ENCODE measurements at places on chromosomes 7 and 10.

DNA sequence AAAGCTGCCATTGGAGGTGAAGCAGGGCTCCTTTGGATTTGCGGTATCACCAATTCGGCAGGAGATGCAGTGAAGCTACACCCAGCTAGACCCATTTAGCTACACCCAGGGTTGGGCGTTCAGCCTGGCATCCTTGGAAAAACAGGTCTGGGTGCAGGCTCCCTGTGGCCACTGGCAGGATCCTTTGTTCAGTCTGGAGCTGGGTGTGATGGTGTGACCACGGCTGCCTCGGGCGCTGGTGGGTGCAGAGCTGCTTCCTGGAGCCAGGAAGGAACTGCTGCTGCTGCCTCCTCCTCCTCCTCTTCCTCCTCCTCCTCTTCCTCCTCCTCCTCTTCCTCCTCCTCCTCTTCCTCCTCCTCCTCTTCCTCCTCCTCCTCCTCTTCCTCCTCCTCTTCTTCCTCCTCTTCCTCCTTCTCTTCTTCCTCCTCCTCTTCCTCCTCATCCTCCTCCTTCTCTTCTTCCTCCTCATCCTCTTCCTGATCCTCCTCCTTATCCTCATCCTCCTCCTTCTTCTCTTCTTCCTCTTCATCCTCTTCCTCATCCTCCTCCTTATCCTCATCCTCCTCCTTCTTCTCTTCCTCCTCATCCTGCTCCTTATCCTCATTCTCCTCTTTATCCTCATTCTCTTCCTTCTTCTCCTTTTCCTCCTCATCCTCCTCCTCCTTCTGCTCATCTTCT is 84.0 kb downstream of the GRK5 start:
- DNase-seq = no peak

- DNase-seq = peak; percentile 13
These were observed 38.3 kb upstream of the VCL start for GRCh38 chr10:73959484-73960243.

DNA sequence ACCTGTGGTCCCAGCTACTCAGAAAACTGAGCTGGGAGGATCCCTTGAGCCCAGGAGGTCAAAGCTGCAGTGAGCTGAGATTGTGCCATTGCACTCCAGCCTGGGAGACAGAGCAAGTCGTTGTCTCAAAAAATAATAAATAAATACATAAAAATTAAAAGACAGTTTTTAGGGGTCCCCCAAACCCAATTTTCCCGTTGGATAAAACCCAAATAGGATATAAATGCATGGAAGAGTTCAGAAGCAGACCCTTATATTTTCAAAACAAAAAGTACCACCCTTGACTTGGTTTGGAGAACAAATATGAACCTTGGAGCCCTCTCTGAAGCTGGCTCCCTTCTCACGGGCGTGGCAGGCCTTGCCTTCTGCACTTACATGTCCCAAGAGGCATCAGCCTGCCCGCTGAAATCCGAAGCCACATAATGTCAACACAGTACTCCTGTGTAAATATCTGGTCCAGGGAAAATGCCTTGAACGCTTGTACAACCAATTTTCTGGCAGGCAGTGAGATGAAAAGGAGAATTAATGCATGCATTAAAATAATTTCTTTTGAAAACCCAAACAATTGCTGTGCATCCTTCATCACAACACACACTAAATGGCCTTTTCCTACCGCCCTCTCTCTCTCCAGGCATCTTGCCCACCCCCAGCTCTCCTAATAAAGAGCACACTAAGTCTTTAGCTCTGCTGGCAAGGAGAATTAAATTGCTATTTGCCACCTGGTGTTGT is 46.4 kb upstream of the PARD3 start:
- peak; percentile 18 for DNase-seq

- no peak for DNase-seq
These were observed 376.0 kb downstream of the CTNNA3 start for GRCh38 chr10:67319976-67320375.

DNA sequence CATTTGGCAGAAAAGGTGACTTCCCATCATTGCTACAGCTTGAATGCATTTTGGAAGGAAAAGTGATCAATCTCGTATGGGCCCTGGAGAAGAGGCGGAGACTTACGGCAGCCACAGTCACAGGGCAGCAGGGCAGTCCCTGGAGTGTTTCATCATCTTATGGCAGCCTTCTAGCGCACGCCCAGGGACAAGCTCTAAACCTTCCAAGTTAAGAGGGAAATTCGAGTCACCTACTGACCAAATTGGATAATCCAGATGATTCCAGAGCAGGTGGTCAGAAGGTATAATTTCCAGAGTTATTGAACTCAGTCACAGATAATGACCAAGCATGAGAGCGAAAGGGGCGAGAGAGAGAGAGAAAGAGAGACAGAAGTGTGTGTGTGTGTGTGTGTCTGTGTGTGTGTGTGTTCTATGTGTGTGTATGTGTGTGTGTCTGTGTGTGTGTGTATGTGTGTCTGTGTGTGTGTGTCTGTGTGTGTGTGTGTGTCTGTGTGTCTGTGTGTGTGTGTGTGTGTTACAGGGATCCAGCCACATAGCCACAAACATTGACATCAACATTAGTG is 123.7 kb upstream of the ADAM12 start:
- no peak for DNase-seq

DNA sequence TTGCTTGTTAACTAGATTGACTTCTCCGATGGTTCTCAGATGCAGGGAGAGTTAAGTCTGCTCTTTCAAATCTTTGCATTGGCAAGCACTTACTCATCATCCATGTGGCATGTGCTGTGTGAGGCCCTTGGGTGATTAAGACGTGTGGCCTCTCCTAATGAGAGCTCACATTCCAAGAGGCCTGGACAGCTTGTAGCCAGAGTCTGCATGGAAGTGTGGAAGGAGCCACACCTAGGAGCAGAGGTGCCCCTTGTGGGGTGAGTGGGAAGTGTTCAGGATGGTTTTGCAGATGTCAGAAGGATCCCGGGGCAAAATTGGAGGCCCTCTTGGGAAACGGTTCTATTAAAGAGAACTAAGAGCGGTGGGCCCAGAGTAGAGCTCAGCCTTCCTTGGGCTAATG is 225.9 kb downstream of the PAXIP1 start:
- no peak for DNase-seq

GRCh38 chr10:13592306-13592705 is 5.5 kb downstream of the PRPF18 start:
- no peak for DNase-seq

DNA sequence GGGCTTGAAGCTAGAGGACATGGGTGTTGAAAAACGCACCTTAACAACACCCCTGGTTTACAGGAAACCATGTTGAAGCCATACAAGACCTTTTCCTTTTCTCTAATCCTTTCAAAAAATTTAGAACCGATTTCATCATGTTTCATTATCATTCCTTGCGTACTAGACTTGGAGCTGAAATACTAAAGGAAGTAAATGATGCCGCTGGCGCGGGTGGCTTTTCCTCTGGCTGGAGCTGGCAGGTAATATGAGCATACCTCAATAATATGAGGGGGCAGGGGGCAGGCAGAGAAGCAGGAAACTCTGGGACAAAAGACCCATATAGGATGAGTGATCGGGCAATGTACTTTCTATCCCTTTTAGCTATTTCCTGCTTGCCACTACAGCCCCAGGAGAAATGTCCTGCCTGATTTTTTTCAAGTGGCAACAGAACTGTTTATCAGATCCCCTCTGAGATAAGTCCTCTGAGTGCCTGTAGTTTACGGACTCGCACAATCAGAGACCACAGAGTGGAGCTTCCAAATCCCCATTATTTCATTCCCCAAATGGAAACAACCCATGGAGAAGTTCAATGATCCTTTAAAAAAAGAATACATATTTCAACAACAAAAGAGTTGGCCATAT is 450.1 kb downstream of the KCNMA1 start:
- no peak for DNase-seq

DNA sequence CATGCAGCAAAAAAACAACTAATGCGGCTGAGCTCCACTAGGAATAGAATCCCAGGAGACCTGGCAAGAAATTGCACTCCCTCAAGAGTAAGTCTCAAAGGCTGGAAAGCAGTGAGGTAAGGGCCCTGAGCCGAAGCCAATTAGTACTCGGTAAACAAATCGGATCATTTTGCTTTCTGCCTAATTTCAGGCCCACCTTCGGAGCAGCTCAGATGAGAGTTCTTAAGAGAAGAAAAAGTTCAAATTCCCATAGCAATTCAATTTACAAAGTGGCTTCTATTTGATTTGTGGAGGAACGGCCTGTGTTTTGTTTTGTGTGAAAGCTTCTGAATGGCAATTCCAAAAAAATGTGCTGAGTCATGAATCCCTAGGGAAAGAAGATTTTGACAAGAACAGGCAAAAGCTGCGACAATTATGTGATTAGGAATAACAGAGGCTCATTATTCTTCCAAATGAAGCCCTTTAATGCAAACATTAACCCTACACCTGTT is 60.9 kb downstream of the SLC16A9 start:
- peak; percentile 58 for DNase-seq

DNA sequence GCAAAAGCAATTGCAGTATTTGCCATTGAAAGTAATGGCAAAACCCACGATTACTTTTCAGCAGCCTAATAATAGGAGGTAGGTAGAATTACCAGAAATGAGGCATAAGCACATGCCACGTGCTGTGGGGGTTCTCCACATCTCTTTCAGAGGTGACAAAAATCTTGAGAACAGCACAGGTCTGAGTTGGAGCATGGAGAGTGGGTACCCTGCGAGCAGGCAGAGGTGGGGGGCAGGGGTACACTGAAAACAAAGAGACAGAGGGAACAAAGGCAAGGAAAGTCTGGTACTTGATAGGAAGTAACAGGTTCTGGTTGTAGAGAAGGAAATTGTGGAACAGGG is 75.9 kb downstream of the FAM107B start:
- no peak for DNase-seq

DNA sequence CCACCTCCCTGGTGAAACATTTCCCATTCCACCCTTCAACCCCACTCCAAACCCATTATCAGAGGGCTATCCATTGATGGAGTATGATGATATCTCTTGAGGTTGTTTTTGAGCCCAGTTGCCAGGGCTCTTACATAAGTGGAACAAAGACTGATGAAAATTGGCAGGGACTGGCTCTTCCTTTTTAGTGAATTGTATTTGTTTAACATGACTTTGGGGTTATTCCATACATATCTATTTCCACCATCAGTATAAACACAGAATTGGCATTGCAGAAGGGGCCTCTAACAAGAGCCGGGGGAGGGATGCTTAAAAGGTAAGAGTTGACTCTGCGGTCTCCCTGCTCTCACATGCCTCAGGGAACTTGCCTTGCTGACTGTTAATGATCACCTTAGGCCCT is 28.9 kb downstream of the FZD1 start:
- no peak for DNase-seq

GRCh38 chr10:70901276-70901878 is 13.0 kb upstream of the PCBD1 start:
- DNase-seq = no peak

GRCh38 chr10:44035474-44036197 is 349.3 kb downstream of the CXCL12 start:
- no peak for DNase-seq

GRCh38 chr7:80661729-80662128 is 23.3 kb downstream of the CD36 start:
- DNase-seq = no peak

GRCh38 chr7:111802194-111802772 is 240.0 kb upstream of the IMMP2L start:
- peak; percentile 13 for DNase-seq

DNA sequence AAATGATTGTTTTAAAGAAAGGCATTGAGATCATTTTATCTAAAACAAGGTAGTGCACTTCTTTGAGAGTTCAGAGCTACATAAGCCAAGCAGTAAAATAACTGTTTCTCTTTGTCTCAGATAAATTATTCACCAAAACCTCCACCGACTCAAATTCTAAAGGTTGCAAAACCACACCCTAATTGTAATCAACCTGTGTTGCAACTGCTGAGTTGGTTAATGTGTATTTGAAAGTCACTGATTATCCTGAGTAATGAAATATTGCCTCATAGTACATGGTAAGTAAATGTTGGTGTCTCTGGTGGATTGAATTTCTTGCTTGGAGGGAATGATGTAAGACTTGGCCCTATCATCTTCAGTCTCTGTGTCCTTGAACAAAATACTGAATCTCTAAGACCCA is 35.9 kb upstream of the CYP2C9 start:
- DNase-seq = no peak

Data from GM03348 (cell line).